Ascending aorta (tissue), 2 donors: ENCODE measurements at places on chromosomes 11 and 22.

DNA sequence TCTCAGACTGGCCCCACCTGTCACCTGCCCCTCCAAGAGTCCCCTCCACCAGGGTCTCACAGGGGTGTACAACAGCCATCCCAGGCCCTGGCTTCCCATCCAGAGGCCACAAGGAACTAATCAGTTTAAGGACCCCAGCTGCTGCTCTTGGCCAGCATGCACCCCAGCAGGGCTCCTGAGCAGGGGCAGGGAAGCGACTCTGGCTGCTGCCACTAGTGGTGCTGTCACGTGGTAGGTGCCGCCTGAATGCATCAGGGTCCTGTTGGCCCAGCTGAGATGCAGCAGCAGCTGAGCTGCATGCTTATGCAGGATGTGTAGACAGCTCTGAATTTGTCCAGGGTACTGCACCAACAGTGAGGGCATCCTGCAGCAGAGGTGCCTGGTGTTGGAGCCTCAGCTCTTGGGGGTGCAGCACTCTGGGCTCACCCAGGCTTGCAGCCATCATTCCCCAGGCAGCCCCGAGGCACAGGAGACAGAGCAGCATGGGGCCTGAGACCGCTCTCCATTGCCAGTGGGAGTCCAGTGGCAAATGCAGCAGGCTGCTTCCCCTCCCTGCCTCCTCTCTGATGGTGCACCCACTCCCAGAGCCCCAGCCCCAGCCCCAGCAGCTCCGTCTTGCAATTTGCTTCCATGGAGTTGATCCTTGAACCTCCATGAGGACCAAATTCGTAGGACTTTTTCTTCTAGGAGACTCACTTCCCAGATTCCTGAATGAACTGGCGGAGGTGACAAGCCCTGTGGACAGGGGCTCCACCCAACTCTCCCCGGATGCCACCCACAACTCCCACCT is 98.7 kb downstream of the MPPED1 start:
- no peak for DNase-seq

GRCh38 chr11:7673724-7674434 is 579 bp upstream of the CYB5R2 start:
- DNase-seq: peak; percentile 76

DNA sequence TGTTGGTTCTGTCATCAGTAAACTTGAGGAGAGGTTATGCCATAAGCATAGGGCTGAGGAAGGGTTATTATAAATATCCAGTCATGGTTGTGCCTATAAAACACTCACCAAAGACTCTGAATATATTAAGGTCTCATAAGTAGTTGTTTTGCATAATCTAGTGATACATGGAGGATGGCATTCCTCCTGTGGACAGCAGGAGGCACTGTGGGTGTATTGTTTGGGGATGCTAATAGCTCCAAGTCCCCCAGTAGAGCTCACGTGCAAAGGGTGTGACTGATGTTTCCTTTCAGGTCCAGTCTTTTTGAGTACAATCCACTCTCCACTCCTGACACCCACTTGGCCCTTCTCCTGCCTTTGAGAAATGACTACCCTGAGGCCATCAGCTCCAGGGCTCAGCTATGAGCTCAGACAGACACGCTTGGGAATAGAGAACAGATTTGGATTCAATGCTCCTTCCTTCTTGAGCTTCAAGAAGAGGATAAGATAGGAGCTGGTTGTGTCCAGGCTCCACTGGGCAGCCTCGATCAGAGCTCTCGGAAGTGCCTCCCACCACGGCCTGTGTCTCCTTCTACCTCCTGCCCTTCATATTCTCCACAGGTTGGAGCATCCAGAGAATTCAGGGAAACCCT is 85.2 kb upstream of the IGLL5 start:
- DNase-seq: no peak

- no peak for DNase-seq
These were observed 101.0 kb downstream of the GGTLC2 start for GRCh38 chr22:22745225-22746060.

DNA sequence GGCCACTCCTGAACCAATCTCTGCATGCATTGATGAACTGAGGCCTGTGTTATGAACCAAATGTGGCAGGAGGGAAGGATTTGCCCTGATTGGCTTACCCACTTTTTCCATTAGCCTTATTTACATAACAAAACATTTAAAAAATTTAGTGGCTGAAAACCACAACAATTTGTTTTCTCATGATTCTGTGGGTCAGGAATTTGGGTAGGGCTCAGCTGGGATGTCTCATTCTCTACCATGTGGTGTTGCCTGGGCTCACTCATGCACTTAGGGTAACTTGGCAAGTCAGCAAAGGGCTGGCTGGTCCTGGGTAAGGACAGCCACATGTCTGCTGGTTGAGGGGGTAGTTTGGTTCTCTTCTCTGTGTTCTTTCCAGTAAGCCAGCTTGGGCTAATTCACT is 35.1 kb upstream of the CYP2R1 start:
- no peak for DNase-seq

DNA sequence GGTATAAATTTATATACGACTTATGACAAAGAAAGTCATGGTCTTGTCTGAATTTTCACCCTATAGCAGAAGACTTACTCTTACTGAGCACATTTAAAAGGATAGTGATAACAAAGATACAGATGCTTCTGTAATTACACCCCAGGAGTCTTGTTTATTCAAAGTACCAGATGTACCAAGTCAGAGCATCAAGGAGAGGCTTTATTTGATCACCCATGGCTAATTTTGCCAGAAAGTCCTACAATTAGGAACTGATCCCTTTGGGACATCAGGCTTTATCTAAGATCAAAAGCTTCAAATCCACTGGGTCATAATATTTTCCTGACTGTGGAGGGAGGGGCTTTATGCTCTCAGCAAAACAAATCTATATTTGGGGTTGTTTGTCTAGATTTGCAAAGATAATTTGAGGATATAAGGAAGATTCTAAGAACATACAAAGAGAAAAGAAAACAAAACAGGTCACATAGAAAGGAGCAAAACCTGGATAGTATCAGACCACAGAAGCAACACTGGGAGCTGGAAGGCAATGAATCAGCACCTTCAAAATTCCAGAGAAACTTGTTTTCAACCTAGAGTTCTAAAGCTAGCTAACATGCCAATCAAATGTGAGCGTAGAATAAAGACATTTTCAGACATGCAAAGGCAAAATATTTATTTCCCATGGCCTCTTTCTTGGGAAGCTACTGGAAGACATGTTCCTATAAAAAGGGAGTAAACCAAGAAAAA is 124.8 kb upstream of the CSNK2A3 start:
- no peak for DNase-seq

- no peak for DNase-seq
These were observed 2.4 kb upstream of the PATE1 start for GRCh38 chr11:125743681-125744080.

GRCh38 chr11:79086056-79086455 is 354.8 kb downstream of the TENM4 start:
- DNase-seq: no peak

DNA sequence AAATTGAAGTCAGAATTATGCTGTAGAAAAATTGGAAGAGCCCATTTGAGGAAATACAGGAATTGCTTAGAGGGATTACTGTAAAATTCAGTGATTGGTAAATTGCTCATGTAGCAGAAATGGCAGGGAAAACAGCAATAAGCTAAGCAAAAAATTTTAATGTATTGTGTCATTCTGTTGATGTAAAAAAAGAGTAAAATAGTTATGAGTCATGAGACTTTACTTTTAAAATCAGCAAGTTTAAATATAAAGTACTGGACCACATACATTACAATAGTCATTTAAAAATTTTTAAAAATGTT is 10.4 kb downstream of the PDHX start:
- DNase-seq: no peak

GRCh38 chr11:121253951-121254350 is 38.6 kb upstream of the SC5D start:
- no peak for DNase-seq
